DMS153 (cell line): ENCODE measurements at places on chromosomes 12 and 14.

DNA sequence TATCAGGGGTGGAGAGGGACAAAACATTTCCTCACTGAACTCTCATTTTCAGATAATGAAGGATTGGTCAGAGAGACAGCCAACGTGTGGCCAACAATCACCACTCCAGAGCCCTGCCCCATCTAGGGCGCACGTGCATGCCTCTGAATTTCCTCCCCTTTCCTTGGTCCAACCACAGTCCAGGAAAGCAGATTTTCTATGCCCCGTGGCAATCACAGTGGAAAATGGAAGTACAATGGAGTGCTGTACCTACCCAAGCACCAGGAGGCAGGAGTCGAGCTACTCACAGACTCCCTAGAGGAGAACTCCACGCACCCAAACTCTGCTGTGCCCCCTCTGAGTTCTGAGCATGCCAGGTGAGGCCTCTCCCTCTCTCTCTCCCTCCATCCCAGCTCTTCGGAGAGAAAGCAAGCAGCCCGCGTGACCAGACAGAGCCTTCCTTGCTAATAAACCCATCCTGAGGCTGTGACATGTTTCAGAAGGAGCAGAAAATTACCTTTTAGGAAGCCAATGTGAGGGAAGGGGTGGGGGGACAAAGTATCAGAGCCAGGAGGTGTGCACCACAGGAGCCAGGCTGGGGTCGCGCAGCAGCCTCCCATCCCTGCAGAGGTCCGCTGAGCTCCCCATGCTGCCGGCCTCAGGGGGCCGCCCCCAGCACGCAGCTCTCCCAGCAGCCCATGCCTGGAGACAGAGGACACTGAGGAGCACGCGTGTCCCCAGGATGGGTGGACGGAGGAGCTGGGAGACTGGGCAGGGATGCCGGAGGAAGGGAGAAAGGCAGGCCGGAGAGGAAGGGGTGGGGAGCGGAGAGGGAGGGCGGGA lies 73.4 kb downstream of the PITPNM2 start:
- DNase-seq: no peak

DNA sequence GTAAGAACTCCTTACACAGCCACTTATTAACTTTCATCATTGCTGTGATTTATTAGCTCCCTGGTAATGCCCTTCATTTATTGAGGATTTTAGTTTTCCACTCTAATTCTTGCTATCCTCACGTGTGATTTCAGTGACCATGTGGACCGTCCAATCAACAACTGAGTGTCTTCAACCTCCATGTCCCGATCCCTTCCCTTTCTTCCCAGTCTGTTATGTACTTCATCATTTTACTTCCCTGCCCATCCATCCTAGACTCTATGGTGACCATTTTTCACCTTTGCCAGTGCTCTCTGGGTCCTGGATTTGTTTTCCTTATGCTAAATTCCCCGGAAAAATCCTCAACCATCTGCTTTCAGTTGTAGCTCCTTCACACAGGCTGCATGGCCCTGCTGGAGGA lies 111.0 kb downstream of the MSRB3 start:
- no peak for DNase-seq

- DNase-seq: no peak
Observed at GRCh38 chr14:88911809-88912208, 87.4 kb downstream of the TTC8 start.

- peak; percentile 68 for DNase-seq
Observed at GRCh38 chr14:69135133-69135532, 17.8 kb downstream of the DCAF5 start.

DNA sequence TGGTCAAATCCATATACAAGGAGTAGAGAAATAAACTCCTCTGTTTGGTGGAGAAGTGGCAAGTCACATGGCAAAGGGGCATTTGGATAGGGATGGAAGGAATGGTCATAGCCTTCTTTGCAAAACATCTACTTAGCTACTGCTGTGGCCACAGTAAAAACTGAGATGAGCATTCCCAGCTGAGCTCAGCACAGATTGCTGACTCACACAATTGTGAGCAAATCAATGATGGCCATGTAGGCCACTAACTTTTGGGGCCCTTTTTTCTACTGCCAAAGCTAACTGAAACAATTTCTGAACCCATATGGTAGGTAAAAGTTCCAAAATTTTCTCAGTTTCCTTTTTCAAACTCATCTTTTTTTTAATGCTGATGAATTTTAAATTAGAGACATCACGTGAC lies 31.6 kb downstream of the DUSP6 start:
- no peak for DNase-seq

GRCh38 chr14:58833634-58834378 lies 196.0 kb downstream of the DACT1 start:
- DNase-seq: no peak

DNA sequence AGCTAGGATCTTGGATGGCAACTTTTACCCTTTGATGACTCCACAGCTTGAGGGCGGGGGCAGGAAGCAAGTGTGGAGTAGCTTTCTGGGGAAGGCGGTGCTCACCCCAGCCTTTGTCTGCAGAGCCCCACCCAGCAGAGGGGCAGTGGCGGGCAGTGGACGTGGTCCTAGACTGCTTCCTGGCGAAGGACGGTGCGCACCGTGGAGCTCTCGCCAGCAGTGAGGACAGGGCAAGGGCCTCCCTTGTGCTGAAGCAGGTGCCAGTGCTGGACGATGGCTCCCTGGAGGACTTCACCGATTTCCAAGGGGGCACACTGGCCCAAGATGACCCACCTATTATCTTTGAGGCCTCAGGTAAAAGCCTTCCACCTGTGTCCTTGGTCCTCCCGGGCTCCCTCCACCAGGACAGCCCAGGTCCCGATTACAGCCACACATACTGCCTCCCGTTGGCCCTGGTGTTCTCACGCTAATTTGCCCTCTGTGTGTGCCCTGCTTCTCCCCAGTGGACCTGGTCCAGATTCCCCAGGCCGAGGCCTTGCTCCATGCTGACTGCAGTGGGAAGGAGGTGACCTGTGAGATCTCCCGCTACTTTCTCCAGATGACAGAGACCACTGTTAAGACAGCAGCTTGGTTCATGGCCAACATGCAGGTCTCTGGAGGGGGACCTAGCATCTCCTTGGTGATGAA lies 1.2 kb downstream of the TAPBPL start:
- no peak for DNase-seq

- no peak for DNase-seq
Observed at GRCh38 chr12:115411121-115411520, 727.1 kb upstream of the TBX3 start.
